ENCODE measurements at places on chromosomes 4 and X.

DNA sequence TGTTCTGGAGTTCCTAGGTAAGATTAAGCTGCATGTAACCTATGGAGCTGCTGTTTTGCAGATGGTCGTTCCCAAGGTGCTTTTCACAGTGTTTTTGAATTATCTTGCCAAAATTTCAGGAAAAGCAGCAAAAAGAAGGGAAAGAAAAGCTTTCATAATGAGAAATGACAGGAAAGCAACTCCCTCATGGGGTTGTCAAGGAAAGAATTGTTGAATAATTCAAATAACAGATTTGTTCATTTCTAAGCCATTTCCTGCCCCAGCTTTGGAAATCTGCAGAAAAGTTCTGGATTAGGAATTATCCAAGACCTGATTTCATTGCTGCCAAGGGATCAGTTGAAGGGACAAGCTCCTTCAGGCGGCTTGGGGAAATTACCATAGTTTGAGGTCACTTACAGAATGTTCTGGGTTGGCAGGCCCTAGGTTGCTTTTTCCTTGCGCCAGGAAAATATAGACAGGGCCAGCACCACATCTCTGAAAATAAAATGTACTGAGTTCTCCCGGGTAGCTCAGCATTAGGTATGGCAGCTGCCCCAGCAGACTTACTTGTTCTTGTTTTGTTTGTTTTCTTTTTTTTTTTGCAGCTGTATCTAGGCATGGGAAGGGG is 354.7 kb downstream of the STIM2 start:
- DNase-seq: no peak

DNA sequence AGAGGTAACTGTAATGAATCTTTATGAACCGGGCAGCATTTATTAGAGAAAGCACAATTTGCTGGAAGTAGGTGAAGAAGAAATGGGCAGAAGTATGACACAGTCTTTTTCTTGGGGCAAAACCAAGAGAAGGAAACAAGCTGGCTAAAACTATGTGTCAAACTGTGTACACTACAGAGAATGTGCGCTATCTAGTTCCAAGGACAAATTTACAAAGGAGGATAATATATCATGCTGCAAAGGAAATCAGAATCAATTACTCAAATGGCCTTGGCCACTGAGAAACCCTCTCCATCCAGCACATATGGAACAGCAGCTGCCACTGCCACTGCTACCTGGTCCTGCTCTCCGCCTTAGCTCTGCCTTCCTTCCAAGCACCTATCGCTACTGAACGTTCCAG is 17.1 kb upstream of the MECP2 start:
- no peak for DNase-seq

DNA sequence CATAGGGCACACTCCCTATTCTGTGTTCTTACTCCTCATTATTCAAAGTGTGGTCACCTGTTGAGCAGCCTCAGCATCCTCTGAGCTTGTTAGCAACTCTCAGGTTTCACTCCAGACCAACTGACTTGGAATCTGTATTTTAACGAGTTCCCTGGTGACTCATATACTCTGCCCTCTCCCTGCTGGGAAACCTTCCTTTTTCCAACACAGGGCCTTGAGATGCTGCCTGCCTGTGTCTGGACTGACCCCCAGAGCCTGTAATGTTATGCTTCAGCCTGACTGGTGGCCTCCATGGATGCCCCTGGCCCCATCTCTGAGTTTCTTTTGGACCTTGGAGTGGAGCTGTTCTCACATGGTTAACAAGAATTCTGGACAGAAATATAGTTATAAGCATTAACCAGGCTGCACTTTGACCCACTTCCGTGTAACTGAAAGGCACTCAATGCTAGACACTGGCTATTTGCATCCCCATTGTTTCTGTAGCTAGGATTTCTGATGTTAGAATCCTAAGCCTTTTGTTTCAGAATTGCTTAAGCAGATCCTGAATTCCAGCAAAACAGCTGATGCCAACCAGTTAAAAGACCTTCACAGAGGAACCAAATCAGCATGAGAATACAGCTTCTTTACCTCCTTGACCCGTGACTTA is 262.6 kb downstream of the STIM2 start:
- no peak for DNase-seq

DNA sequence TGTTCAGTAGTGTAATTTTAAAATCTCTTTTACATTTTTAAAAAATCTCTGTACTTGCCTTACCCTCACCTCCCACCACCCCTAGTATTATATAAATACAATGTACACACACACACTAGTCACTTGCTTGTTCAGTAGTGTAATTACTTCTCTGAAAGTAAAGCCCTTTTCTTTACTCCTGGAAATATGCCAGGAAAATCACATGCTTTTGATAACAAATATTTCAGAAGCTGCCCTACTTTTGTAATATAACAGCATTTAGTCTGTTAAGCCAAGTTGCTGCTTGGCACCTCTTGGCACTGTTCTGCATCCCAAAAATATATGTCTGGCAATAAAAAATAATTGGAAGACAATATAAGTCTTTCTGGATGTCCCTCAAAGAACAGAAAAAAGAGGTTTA is 172.8 kb upstream of the APOOL start:
- peak; percentile 57 for DNase-seq

DNA sequence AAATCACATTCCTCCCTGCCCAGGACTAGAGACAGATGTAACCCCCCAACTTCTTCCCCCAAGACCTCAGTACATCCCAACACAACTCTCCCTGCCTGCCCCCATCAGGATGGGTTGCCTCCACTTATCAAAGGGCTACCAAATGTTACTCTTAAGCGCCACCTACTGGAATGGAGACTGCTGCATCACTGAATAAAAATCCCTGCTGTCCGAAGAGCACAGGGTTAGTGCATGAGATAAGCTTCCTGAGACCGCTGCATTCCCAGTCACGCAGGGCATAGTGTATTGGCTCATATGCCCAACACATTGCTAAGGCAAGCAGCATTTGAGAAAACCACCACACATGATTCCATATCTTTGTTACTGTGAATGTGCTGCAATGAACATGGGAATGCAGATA is 544.5 kb downstream of the PPP4R3C start:
- no peak for DNase-seq

- no peak for DNase-seq
Observed at GRCh38 chr4:29311247-29311646, 1408.9 kb upstream of the PCDH7 start.

DNA sequence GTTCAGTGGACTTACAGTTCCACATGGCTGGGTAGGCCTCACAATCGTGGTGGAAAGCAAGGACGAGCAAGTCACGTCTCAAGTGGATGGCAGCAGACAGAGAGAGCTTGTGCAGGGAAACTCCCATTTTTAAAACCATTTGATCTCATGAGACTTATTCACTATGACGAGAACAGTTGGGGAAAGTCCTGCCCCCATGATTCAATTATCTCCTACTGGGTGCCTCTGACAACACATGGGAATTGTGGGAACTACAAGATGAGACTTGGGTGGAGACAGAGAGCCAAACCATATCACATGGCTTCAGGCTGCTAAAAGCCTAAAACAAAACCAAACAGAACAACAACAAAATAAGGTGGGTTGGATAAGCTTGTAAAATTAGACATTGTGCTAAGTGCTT is 194.4 kb upstream of the CPEB2 start:
- no peak for DNase-seq

- no peak for DNase-seq
Observed at GRCh38 chrX:43500246-43500645, 155.9 kb upstream of the MAOA start.

GRCh38 chrX:43552156-43552555 is 103.9 kb upstream of the MAOA start:
- no peak for DNase-seq

GRCh38 chr4:167101035-167101434 is 133.3 kb downstream of the SPOCK3 start:
- no peak for DNase-seq

- no peak for DNase-seq
Observed at GRCh38 chr4:151484396-151485102, 75.6 kb downstream of the FHIP1A start.

DNA sequence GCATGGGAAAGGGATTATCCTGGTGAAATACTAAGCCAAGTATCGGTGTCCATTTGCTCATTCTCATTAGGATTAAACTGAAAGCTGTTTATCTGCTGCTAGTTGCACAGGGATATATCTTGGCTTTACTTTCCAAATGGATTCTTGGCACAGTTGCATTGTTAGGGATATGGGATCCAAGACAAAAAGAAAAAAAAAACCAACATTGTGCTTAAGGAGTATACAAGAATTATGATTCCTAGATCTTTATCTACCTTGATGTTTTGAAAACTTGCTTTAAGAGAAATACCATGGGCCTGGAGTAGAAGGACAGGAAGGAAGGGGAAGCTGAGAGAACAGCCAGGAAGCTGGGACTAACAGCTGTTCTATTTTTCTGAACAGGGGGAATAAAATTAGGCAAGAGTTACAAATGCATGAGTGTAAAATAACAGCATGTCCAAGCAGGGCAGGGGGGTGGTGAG is 107.6 kb downstream of the ATXN3L start:
- DNase-seq: no peak

- peak; percentile 59 for DNase-seq
Observed at GRCh38 chr4:127586922-127587571, 45.7 kb upstream of the INTU start.

DNA sequence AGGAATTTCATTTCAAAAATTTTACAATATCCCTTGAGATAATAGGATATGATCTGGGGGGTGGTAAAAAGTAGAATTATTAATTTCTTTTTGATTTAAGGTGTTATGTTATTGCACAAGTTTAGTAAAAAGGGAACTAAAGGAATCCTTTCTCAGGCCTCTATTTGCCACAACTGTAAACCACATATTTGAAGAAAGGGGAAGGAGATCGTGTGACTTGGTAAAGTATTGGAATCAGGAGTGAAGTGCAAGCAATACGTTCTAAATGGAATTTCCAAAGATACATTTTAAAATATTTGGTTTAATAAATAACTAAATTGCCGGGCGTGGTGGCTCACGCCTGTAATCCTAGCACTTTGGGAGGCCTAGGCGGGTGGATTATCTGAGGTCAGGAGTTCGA is 35.3 kb upstream of the SCRG1 start:
- no peak for DNase-seq

DNA sequence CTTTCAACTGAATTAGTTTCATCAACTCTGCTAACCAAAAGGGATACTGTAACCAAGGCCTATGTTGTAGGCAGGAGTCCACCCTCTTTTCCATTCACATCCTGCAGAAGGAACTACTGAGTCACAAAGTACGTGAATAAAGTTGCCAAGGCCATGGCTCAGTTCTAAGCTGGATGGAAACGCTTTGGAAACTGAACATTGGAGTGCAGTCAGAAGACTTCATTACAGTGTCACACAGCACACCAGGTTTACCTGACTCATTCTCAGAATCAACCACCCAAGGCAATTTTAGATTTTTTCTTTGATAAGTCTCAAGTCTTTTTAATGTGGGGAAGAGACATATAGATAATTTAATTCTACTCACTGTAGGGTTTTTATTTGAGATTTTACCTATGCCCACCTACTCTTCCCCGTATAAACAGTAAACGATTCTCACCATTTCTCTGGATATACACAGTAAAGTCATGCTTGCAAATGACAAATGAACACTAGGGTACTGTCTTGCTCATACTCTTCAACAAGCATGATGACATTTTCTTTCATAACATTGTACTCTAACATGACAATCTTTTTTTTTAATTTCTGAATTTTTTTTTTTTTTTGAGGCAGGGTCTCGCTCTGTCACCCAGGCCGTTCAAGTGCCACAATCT is 58.9 kb upstream of the RBM47 start:
- no peak for DNase-seq

GRCh38 chrX:31333165-31333831 is 261.5 kb upstream of the FTHL17 start:
- no peak for DNase-seq

DNA sequence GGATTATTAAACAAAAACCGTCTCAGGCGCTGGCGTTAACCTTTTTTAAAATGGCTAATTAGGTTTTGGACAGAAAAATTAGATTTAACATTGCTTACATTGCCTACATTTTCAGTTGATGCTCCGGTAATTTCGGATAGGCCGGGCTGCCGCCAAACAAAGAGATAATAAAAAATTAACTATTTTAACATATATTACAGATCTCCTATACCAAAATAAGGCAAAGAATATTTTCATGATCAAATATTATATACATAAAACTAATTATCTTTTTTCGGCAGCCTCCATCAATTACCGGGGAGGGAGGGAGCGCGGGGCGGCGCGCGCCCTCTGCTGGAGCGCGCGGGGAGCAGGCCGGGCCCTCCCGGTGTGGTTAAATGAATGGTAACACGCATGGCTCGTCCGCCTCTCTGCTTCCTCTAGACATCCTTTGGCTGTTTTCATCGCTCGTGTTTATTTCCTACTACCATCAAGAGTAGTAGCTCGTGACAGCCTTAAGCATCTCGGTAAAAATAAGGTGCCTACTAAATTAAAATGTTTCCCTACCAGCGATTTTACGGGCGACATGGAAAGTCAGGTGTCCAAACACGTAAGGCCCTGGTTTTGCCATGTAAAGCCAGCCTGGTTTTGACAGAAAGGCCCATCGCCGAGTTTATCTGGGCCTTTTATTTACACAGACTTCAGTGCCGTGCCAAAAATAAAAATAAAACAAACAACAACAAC is 52.4 kb upstream of the TMEM33 start:
- peak; percentile 22 for DNase-seq

DNA sequence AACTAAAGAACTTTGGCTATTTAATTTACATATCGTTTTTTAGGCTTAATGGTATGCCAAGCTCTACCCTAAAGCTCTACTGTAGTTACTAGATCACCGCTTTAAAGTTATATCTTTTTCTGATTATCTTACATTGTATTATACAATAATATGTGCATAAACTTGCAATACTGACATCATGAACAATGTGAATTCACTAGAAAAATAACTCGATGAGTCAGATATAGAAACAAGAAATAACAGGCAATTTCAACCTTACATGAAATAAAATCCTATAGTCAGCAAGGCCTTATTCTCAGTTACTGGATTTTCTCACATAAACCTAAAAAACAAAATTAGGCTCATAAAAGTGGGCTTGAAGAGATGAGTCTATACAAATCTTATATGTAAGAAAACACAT is 32.5 kb downstream of the PDGFC start:
- no peak for DNase-seq

- no peak for DNase-seq
Observed at GRCh38 chr4:10006601-10007435, 14.5 kb downstream of the SLC2A9 start.

DNA sequence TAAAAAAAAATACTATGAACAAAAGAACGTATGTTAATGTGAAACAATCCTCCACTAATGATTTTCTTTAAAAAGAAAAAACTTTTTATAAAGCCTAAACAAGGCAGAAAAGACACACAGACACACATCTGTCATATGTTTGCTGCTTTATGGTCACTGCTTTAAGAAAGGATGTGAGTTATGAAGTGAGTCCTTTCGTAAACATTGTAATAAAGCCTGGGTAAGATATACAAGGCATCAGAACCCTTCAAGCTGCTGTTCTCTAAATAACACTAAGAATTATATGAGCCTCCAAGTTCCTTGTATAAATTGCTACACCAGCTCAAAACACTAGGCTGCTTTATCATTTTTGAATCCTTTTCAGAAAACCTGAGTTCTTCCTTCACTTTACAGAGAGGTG is 81.6 kb downstream of the FBXO8 start:
- no peak for DNase-seq

DNA sequence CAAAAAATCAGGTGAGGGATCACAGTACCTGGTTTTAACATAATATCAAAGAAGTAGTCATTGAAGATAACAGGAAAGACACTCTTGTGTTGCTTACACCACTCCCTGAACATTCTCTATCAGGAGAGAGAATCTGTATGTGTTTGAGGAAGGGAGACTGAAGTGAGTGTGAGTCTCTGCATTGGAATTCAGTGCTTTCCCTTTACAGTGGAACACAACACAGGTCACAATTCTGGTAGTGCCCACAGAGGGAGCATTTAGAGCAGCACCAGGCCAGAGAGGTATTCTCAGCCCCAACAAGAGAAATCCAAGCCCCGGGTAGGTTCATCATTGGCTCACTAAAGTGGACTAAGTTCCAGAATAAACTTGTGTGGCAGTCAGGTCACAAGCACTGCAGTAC is 64.7 kb upstream of the UBQLN2 start:
- no peak for DNase-seq
